Stimulated activated CD8-positive, alpha-beta memory T cell treated with anti-CD3 and anti-CD28 coated beads, Interleukin-7, amount 100 ng/mL, for 48 hours (primary cell): ENCODE measurements at places on chromosomes 6 and 20.

DNA sequence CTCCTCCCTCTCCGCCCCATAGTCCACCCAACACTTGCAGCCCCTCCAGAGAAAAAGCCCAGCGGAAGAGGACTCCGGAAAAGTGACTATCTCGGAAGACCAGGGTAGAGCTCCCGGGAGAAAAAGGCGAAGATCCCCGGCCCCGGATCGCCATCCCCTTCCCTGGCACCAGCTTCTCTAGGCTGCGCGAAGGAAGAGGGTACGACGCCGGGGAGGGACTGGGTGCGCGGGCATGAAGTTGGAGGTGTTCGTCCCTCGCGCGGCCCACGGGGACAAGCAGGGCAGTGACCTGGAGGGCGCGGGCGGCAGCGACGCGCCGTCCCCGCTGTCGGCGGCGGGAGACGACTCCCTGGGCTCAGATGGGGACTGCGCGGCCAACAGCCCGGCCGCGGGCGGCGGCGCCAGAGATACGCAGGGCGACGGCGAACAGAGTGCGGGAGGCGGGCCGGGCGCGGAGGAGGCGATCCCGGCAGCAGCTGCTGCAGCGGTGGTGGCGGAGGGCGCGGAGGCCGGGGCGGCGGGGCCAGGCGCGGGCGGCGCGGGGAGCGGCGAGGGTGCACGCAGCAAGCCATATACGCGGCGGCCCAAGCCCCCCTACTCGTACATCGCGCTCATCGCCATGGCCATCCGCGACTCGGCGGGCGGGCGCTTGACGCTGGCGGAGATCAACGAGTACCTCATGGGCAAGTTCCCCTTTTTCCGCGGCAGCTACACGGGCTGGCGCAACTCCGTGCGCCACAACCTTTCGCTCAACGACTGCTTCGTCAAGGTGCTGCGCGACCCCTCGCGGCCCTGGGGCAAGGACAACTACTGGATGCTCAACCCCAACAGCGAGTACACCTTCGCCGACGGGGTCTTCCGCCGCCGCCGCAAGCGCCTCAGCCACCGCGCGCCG is 822 bp downstream of the FOXQ1 start:
- DNase-seq, result no peak

GRCh38 chr20:3412600-3413392 is 5.3 kb upstream of the DNAAF9 start:
- DNase-seq, result no peak

DNA sequence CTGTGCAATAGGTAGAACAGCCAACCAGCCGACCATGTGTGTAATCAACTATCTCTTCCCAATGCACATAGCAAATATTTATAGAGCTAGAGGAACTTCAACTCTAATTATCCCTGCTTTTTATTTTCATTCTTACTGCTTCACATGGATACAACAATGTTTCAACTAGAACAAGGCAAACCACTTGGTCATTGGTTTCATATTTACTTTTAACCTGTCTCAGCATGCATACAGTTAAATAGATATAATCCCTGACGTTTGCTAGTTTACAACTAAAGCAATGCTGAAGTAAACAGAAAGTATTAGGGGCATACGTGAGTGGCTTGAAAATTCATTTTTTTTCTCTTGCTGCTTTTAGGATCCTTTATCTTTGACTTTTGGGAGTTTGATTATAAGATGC is 318.5 kb upstream of the MAP3K7 start:
- no peak for DNase-seq

GRCh38 chr6:33490621-33491020 is 36.2 kb downstream of the ZBTB9 start:
- DNase-seq, result no peak

DNA sequence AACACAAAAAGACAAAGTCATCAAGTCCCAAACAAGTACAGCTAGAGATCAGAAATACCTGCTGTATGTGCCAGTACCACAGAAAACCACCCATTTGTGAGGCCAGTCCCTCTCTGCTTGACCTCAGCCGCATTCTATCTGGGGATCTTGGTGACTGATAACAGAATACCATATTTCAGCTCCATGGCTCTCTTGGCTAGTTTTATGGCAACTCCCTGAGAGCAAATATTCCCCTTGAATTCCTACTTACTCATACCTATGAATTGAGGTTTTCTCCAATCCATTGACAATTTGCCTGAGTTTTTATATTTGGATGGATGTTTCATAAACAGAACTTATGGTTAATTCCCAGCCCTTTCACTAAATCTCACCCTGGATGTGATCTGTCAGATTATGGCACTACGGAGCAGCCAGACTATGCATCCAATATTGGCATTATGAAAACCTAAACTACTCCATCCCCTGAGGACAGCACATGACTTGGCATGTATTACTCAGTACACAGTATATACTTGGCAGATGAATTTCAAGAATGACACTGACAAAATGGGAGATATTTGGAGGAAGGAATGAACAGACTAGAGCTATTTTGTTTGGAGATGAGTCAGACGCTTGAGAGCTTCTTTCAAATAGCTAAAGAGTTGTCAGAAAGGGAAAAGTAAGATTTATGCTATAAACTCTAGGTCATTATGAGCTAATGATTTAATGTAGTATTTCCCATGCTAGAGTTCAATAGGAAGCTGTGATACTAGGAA is 95.7 kb downstream of the PRDM1 start:
- no peak for DNase-seq

DNA sequence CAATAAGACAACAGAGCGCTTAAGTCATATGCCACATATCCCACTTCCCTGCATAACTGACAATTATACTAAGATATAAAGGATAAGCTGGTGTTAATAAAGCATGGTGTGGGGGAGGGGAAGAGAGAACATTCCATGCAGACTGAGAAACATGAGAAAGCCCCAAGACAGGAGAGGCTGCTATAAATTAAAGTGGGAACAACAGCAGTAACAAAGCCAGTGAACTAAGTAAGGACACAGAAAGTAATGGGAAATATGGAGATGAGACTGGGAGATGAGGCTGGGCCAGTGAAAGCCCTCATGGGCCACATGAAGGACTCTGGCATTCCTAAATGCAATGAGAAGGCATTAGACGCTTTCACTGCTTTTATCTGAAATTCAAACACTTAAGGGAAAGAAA is 41.3 kb downstream of the SESN1 start:
- no peak for DNase-seq

GRCh38 chr20:41393705-41394066 is 27.1 kb upstream of the EMILIN3 start:
- DNase-seq, result no peak

DNA sequence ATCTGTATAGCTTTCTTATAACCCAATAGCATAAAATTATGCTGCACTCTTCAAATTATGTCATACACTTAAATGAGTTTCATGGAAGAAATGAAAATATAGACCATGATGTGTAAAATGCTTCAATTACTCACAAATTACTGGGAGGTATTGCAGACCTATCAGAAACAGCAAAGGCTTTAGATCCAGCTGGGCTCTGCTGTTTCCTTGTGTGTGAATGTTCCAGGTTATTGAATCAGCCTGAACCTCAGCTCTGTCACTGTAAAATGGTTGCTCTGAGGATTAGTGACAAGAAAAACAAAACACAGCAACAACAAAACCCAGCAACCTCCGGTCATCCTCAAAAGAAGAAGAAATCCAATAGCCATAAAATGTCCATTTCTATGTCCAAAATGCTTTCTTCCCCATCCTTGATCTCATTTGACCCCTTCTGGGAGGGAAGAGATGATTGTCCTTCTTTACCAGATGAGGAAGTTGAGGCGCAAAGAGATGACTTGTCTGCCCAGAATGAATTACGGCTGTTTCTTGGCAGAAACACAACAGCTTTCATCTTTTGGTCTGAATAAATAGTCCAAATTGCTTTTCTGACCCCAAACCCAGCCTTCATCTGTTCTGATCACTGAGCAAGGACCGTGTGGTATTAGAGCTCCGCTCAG is 42.2 kb upstream of the TGM6 start:
- no peak for DNase-seq

GRCh38 chr6:157688960-157689599 is 134.0 kb upstream of the SNX9 start:
- no peak for DNase-seq

GRCh38 chr6:112874881-112875280 is 527.8 kb downstream of the RFPL4B start:
- DNase-seq, result no peak

GRCh38 chr6:2429032-2429431 is 183.6 kb upstream of the GMDS start:
- DNase-seq, result no peak

- DNase-seq, result no peak
Observed at GRCh38 chr20:47106786-47107185, 212.1 kb downstream of the EYA2 start.

DNA sequence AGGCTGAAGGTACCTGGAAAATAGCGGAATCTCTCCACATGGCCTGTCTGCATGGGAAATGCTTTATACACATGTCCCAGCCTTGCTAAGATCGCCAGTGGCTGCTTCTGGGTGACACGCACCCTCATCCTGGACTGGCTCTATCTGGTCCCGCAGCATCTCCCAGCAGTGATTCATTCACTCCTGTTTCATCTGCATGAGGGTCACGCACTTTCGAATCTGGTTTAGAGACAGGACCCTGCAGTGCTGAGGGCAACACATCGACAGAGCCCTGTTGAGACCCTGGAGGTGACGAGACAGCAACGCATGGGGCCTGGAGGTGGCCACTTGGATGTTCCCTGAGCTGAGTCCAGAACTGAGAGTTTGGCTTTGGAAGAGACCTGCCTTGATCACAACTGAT is 136.5 kb downstream of the SMOC2 start:
- no peak for DNase-seq

DNA sequence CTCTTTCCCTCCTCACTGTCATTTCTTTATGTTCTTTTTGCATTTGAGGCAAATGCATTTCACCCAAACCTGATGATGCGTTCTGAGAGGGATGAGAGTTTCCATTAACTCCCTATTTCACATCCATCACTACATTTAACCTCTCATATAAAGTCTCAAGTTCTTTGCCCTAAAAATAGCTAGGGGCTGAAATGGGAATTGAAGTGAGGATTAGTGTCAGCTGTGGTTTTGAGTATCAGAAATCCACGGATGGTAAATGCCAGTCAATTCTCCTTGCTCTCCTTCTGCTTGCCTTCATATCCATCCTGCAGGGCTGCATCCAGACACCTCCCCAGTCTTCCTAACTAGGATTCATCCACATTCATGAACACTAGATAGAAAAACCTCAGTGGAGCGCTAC is 10.0 kb upstream of the DTNBP1 start:
- DNase-seq, result no peak

GRCh38 chr20:32249030-32249738 is 28.3 kb upstream of the KIF3B start:
- DNase-seq, result no peak

DNA sequence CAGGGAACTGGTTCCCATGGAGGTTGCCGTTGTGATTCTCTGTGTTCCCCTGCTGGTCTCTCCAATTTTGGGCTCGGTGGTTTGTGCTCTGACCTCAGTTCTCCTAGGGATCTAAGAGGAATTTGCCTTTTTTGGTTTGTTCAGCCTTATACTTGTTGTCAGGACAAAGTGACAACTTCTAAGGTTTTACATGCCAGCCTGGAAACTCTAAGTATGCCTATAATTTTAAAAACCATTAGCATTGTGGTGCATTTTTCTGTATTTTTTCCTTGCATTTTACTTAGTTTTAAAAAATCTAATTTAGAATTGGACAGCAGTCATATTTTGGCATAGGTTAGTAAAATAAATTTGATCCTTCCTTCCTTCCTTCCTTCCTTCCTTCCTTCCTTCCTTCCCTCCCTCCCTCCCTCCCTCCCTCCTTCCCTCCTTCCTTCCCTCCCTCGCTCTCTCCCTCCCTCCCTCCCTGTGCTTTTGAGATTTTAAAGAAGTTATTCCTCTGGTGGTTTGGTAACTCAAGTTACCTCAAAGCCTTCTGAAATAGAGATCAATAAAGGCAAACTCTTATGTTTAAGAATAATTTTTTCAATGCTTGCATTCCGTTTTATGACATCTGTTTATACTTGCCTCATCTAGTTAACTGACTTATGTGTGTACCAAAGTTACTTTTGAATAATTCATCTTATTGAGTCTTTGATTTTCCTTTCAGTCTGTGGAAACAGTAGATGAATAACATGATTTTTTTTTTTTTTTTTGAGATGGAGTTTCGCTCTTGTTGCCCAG is 141.3 kb upstream of the RGS17 start:
- no peak for DNase-seq

DNA sequence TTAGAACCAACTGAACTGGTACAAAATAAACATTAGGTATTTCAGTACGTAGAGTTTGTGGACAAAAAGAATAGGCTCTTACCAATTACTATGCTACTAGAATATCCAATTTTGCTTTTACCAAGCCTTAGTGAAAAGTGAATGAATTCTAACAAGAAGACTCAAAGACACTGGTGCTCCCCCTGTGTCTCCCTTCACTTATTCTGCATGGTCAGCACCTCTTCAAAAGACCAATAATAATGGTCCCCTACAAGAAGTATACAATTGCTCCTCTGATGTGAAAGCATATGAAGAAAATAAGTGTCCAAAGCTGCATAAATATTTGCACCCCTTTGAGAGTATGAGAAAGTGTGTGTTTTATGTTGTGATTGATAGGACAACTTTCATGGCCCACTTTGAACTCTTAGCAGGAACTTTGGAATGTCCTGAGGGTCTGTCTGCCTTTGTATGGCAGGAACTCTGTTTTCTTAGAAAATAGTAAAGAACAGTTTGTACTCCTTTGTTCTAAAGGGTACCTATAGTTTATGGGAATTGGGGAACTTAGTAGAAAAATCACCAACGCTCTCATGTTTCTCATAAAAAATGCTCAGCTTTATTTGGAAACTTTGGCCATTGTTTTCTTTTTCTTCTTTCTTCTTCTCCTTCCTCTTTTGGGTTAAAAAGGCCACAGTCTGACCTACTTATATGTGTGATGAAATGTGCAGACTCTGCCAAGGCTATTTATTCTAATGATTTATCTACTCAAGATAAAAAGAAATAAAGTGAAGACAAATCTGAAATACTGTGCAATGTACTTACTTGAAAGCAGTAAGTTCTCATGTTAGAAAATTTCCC is 352.4 kb downstream of the LAMA2 start:
- no peak for DNase-seq

- no peak for DNase-seq
Observed at GRCh38 chr6:153087436-153087835, 43.6 kb downstream of the RGS17 start.

- DNase-seq, result no peak
Observed at GRCh38 chr20:5845681-5846615, 95.7 kb downstream of the SHLD1 start.

DNA sequence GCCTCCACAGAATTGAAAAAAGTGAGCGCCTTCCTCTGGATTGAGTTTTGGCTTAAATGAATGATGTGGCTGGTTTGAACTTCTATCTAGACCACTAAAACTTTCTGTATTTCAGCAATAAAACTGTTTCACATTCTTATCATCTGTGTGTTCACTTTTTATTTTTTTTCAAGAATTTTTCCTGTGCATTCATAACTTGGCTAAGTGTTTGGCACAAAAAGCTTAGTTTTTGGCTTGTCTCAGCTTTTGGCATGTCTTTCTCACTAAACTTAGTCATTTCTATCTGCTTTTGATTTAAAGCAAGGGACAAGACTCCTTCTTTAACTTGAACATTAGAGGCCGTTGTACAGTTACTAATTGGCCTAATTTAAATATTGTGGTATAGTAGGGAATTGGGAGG is 1015.1 kb downstream of the EPHA7 start:
- DNase-seq, result no peak

GRCh38 chr6:110852773-110853172 is 21.8 kb upstream of the AMD1 start:
- no peak for DNase-seq

GRCh38 chr6:117267766-117268534 is 2.6 kb downstream of the VGLL2 start:
- no peak for DNase-seq
